ENCODE measurements at places on chromosomes 7 and 10.

- peak; percentile 3 for DNase-seq
These were observed 41.9 kb downstream of the AGK start for GRCh38 chr7:141593134-141593533.

- no peak for DNase-seq
These were observed 89.4 kb downstream of the CTNNA3 start for GRCh38 chr10:67606572-67606971.

DNA sequence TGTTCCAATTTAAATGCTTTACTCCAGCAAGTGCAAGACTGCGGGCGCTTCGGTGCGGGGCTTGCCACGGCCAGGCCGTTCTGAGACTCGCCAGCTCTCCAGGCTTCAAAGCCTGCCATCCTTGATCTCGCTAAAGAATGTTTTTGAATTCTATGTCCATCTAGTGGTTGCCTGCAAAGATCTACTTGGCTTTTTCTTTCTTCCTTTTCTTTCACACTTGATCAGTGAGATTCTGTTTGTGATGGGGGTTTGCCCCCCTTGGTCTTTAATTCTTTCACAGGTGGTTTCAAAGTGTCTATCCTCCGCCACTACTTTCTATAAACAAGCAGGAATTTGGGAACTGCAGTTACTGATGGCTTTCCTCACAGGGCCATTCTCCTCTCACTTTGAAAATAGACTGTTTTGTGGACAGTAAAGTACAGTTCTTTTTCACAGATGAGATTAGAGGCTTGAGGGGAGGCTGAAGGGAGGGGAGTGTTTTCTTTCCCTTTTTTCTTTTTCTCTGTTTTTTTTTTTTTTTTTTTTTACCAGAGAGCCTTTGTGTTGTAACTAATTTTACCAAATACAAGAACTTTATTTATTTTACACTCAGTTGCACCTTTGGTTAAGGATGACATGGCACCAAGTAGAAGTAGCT lies 15.2 kb upstream of the FBXW4 start:
- no peak for DNase-seq

GRCh38 chr7:106623853-106624252 lies 37.1 kb downstream of the CCDC71L start:
- DNase-seq = no peak

GRCh38 chr10:128709686-128710085 lies 583.5 kb upstream of the MKI67 start:
- DNase-seq = no peak

DNA sequence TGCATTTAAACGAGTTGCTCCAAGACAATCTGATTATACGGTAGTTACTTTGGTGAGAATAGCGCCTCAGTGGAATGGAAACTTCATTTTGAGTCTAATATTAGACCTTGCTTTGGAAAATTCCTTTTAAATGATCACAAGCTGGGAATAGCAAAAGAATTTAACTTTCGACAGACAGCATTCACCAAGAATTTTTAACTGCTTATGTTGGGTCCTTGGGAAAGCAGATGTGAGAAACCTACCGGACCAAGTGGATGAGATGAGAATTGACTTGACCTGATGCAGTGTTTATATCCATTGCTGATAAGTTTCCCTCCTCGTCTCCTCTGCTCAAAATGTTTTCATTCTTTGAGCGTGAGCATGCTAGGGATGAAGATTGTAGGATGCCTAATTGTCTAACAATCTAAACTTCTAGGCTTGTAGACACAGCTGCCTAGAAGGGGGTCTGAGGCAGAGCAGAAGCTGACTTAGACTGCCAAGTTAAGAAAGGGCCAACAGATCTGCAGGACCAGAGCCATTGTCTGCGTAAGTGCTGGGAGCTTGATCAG lies 126.9 kb downstream of the CNNM2 start:
- DNase-seq = no peak

GRCh38 chr7:36188266-36188665 lies 35.2 kb downstream of the EEPD1 start:
- DNase-seq = no peak

GRCh38 chr10:119285495-119286267 lies 78.3 kb downstream of the GRK5 start:
- DNase-seq = no peak

- no peak for DNase-seq
These were observed 6.9 kb downstream of the FAM241B start for GRCh38 chr10:69636626-69637605.

- no peak for DNase-seq
These were observed 886.2 kb upstream of the ZWINT start for GRCh38 chr10:57247271-57247670.

DNA sequence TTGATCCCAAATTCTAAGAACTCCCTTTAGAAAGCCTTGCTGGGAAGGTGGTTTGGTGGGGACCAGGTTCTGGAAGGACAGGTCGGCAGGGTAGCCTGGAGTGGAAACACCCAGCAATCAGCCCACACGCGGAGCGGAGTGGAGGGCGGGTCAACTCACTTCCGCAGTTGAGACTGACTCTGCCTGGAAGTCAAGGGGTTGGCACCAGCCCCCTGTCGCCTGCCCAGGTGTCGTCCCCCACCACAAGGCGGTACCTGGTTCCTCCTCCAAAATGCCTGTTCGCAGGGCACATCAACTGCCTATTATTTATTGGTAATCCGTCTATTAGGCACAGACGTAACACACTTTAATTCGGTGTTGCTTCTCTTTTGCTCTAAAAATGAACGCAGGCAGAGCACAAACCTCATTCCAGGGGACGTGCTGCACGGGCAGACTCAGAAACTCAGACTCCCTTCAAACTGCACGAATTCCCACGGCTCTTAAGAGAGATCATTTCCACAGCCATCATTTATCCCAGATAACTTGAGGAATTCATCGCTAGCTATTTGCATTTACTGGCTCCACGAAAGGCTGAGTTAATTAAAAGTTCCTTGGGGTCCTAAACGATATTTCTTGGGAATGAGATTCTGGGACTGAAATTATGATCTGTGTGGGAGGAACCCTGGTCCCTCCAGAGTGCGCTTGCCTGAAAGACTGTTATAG lies 248.2 kb upstream of the PPP2R2D start:
- DNase-seq = no peak

GRCh38 chr10:128934492-128934891 lies 532.5 kb upstream of the MGMT start:
- DNase-seq = no peak

DNA sequence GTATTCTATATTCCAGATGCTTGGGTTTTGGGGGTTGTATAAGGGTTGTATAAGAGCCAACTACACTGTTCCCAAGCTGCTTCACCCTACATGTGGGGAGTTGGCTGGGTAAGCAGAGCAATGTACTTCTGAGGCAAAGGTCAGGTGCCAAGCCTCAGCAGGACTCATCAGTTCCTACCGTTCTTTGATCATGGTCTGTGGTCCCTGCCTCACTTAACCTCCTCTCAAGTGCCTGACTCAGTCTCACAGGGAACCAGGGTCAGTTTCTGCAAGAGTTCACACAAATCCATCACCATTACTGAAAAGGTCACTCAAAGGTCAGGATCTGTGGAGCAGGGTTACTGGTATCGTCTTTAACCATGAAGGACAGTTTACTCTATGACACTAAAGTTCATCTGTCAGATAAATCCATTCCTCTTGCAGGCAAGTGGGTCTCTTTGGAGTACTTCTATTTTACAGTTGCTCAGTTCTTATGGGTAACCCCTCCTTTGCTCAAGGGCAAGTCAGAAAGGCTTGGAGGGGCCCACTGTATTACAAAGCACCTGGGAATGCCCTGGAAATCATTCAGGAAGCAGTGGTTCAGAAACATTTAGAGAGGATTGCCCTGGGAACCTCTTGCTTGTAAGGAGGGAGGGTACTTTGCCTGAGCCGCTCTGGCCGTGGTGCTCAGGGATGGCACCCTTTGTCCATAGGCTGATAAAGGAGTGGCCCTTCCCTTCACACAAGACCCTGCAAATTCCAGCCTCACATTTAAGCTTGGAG lies 184.3 kb upstream of the CDCA7L start:
- DNase-seq = no peak

GRCh38 chr7:122260336-122260735 lies 44.2 kb downstream of the FEZF1 start:
- DNase-seq = no peak

DNA sequence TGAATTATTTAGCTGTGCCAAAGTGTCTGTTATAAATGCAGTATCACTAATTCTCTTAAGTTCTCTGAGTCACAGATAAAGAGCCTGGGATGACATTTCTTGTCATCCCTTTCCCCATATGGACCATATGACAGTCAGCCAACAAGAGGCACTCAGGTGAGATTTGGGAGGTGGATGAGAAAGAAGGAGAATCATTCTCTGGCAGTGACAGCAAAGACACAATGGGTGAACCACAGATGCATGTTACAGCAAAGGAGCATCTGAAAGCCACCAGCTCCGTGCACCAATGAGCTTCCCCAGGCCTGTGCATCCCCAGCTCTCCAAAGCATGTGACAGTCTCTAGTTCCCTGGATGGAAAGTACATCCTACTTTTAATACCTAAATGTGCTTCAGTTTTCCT lies 10.8 kb downstream of the GIMAP6 start:
- DNase-seq = no peak

GRCh38 chr10:16699435-16700057 lies 117.7 kb downstream of the RSU1 start:
- no peak for DNase-seq

GRCh38 chr10:124524991-124525653 lies 63.5 kb downstream of the LHPP start:
- no peak for DNase-seq

GRCh38 chr10:83983578-83984255 lies 155.6 kb upstream of the GHITM start:
- peak; percentile 7 for DNase-seq

DNA sequence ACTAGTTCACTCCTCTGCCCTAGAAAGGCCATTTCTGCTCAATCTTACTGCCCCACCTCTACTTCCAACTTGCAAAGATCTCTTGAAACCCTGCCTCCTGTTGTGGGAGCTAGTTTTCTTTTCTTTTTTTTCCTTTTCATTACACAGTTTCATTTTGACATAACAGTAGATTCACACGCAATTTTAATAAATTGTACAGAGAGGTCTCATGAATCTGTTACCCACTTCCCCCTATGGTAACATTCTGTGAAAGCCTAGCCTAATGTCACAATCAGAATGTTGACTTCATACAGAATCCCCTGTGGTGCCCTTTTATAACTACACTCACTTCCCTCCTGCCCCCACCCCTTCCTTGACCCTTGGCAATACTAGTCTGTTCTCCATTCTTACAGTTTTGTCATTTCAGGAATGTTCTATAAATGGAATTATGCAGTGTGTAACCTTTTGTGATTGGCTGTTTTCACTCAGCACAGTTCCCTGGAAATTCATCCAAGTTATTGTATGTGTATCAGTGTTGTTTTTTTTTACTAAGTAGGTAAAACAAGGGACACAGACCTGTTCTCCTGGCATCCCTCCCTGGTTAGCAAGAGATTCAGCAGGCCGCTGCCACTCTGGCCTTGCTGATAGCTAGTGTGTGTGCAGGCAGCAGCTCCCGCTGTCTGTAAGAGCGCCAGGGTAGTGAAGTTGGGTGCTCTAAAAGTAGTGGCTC lies 21.5 kb downstream of the CHST3 start:
- DNase-seq = no peak

GRCh38 chr7:127620406-127621233 lies 2.7 kb upstream of the PAX4 start:
- no peak for DNase-seq

- no peak for DNase-seq
These were observed 159.5 kb upstream of the HGF start for GRCh38 chr7:81929386-81929785.

DNA sequence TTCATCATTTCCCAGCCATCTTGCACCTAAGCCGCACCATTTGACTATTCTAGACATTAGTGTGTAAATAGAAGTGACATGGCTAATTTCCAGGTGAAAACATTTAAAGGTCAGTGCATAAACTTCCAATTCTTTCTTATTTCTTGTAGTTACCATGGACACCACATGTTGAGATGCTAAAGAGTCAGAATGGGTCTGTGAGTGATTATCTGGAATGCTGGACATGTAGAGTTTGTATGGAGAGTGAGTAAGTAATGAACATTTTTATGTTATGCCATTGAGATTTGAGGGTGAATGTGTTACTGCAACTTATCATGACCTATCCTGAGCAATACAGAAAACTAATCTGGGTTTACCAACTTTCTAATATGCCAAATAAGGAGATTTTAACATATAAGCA lies 60.4 kb downstream of the MEOX2 start:
- DNase-seq = no peak

DNA sequence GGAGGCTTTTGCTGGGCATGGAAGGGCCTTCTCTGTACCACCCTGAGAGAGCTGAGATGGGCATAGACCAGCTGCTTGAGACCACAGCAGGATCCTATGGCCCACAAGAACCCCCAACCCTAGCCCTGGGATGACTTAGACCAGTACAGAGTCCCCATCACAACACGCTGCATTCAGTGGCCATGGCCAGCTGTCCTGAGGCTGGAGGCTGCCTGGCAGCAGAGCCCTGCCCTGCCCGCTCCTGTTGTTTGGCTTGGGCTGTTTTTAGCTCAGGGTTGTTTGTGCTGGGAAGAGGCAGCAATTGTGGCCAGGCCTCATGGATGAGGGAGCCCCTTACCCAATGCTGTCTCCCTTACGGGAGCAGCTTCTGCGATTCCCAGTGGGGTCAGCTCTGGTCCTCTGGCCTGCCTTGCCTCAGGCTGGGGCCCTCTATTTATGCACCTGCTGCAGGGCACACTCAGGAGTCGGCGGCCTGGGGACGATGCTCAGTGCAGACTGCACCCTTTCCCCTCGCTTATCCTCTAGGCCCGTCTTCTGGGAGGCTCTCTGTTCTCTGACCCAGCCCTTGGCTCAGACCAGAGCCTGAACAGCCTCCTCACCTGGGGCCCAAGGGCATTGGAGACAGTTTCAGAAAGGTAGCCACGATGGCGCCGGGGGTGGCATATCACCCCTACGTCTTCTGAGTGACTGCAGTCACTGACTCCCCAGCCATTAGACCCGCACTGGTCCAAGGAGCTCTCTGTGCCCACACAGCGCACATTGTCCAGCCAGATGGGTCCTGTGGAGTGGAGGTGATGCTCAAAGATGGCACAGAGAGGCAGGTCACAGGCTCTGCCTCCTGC lies 6.3 kb downstream of the LOXL4 start:
- no peak for DNase-seq

GRCh38 chr10:14325325-14325955 lies 5.3 kb downstream of the FRMD4A start:
- DNase-seq = peak; percentile 10

- no peak for DNase-seq
These were observed 212.9 kb downstream of the SNX10 start for GRCh38 chr7:26504411-26505120.

DNA sequence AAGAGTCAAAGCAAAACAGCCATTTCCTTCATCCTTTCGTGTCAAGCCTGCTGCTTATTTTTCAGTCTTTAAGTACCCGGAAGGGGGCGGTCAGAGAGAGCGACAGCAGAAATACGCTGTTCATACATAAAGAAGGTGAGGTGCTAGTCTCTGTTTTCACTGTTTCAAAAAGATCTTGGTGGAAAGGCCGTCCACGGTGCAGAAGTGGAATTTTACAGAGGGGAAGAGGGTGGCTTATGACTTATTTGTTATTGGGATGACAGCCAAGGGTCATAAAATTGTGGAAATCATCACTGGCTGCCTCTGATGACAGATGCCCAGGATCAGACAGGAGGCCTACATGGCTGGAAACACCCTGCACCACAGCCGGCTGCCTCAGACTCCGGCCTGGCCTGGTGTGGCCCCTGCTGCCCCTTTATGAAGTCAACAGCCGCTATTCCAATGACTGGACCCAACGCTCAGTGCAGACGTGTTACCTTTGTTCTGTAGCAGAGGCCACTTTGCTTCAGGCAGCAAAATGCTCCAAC lies 57.0 kb downstream of the HIPK2 start:
- DNase-seq = no peak

Measured in glomerular endothelial cell (primary cell).